Midbrain (tissue), 1 donor: ENCODE measurements at places on chromosomes 6 and 20.

DNA sequence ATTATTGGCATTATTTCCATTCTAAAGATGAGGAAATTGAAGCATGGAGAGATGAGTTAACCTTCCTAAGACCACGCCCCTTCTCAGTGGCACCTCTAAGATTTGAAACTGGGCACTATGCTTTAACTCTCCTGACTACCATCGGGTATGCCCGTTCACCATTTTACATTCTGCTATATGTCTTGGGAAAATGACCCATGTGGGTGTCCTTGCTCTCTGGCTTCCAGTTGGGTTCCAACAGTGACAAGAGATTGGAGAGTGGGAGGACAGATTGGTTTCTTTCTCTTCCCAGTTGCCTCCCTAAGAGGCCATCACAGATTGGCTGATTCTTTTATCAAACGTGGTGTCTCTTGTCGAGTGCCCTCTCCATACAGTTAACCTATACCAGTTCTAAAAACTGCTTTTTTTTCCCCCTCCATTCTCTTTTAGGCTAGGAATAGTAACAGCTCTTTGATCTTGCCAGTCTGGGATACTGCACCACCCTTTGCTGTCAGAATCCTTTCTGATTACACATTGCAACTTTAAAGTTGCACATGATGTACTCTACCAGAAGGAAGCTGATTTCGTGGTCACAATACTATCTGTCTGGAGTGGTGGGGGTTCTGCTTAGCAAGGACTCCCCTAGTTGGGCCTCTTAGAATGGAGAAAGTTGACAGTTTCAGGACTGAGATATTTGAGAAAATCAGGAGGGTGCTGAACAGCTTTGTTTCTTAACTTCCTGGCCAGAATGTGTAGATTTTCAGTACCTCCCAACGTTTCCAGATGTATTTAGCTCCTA lies 88.0 kb upstream of the ELOVL5 start:
- DNase-seq = no peak

GRCh38 chr6:111625461-111626391 lies 20.0 kb upstream of the TRAF3IP2 start:
- peak; percentile 72 for DNase-seq

DNA sequence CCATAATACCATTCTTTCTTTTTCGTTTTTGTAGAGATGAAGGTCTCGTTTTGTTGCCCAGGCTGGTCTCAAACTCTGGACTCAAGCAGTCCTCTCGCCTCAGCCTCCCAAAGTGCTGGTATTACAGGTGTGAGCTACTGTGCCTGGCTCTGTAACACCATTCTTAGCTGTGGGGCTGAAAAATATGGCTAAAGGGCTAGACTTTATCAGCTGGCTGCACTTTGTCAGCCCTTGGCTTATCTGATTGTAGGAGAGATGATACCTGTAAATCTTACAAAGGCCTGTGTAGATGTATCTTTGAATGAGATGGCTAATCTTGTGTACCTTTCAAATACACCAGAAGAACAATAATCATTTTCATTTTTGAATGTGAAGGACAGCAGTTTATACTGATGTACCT lies 55.2 kb downstream of the ZFAND3 start:
- DNase-seq = no peak

DNA sequence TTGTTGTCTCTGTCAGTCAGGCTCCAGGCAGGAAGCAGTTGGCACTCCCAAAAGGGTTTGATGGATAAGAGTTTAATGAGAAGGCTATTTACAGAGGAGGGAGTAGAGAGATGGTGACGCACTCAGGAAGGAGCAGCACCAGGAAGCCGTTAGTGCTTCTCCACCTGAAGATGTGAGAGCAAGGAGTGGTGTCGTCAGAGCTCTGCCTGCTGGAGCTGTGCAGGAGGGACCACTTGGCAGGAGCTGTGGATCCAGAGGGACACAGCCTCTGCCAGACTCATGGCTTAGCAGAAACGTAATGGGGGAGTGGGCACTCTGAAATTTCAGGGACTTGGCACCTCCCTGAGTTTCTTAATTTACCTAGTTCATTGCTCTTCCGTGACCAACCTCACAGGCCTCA lies 16.8 kb downstream of the DAAM2 start:
- DNase-seq = peak; percentile 25

GRCh38 chr20:21099751-21100577 lies 6.2 kb downstream of the LINC00237 start:
- DNase-seq = no peak

- no peak for DNase-seq
These were observed 77.4 kb downstream of the ANKRD6 start for GRCh38 chr6:89510393-89510792.

GRCh38 chr6:120363429-120363828 lies 970.9 kb downstream of the TBC1D32 start:
- no peak for DNase-seq

GRCh38 chr6:8383584-8383983 lies 51.8 kb downstream of the SLC35B3 start:
- DNase-seq = no peak

GRCh38 chr20:20173254-20173653 lies 120.9 kb downstream of the CFAP61 start:
- DNase-seq = no peak

DNA sequence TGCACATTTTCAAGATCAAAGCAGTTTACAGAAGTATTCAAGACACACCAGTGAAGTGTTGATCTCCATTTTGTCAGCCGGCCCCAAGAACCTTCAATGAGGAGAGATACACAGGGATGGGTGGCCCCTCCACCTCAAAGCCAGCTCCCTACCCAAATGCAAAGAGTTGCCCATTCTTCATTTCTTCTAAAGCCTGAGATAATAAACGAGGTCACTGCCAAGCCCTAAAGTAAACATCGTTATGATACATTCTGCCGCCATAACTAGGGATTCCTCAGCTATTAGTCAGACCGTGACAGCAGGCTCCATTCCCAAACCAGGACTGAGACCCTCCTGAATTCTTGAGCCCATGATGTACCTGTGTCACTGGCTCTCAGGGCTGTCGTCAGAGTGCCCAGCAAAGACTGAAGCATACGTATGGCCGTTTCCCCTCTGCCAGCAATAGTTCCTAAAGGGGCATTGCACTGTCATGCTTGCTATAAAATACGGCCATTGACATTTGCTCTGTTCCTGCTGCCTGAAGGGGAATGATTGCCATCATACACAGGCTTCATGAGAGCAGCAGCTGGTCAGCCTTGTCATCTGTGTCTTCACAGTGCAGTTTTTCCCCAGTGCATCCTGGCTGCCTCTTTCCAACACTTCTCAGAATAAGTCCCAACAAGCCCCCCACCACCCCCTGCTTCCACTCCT lies 41.7 kb downstream of the ISM1 start:
- DNase-seq = no peak

DNA sequence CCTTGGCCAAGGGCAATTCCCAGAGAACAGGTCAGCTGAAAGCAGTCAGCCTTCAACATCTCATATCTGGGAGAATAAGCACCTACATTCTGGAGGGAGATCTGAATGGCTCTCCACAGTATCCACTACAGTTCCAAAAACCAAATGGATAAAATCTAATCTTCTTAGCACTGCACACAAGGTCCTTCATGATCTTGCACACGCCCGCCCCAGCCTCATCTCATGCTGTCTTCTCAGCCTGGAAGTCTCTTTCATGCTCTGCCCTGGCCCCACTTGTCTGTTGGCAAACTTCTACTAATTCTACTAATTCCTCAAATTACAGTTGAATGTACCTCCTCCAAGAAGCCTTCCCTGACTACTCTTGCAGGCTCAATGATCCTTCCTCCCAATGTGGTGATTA lies 1.8 kb upstream of the TTBK1 start:
- no peak for DNase-seq

DNA sequence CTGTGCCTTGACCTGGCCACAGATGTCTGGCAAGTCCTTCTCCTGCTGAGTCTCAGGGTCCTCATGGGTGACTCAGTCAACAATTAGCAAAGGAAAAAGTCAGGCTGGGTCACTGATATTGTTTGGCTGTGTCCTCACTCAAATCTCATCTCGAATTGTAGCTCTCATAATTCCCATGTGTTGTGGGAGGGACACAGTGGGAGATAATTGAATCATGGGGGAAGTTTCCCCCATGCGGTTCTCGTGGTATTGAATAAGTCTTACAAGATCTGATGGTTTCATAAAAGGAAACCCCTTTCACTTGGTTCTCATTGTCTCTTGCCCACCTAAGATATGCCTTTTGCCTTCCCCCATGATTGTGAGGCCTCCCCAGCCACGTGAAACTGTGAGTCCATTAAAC lies 45.7 kb downstream of the PREX1 start:
- no peak for DNase-seq

DNA sequence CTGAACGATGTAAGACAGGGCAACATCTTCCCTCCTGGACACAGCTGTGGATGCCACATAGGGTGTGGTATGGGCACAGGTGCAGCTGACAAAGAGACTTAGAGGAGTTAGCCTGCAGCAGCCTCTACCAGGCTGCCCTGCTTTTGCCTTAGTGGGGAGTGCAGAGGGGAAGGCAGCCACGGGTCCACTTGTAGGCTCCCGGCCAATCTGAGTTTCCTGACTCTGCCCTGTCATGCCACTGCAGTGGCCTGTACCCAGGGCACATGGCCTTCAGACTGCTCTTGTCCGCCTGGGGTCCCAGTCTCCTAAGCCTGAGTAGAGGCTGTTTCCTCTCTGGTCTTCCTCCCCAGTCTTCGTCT lies 17.1 kb upstream of the CST9L start:
- DNase-seq = no peak

- DNase-seq = no peak
These were observed 1131.3 kb upstream of the MAP3K7 start for GRCh38 chr6:91718198-91718597.

DNA sequence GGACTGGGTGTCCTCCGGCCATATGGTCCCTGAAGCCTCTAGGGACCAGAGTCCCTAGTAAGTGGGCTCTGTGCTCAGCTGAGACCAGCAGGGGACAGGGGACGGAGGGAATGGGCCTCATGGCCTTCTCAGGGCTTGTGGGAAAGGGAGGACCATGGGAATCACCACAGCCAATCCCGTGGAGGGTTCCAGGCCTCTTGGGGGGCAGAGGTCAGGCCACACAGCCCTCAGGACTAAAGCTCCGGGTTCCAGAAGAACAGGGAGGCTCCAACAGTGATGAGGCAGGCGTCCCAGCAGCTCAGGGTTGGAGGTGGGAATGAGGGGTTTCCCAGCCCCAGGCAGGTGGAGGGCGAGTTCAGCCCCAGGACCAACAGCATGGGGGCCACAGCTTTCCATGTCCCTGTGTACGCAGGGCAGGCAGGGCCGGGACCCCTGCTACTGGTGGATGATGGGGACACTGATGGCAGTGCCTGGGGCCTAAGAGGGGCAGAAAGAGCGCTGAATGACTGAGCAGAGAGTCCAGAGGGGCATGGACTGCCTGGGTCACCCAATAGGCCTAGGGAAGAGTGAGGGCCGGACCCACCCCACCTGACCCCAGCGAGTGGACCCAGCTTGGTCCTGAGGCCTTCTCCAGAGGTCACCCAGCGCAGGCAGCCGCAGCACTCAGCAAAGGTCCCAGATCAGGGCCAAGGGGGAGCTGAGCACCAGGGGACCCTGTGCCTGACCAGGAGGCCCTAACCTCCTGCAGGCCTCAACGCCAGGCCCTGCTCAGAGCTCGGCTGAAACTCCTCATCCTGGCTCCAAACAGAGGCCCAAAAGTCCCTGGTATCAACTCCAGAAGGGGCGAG lies 8.8 kb downstream of the MYL9 start:
- no peak for DNase-seq

GRCh38 chr20:23658989-23659609 lies 21.3 kb upstream of the CST3 start:
- no peak for DNase-seq

GRCh38 chr6:34056305-34057108 lies 89.4 kb downstream of the GRM4 start:
- no peak for DNase-seq

DNA sequence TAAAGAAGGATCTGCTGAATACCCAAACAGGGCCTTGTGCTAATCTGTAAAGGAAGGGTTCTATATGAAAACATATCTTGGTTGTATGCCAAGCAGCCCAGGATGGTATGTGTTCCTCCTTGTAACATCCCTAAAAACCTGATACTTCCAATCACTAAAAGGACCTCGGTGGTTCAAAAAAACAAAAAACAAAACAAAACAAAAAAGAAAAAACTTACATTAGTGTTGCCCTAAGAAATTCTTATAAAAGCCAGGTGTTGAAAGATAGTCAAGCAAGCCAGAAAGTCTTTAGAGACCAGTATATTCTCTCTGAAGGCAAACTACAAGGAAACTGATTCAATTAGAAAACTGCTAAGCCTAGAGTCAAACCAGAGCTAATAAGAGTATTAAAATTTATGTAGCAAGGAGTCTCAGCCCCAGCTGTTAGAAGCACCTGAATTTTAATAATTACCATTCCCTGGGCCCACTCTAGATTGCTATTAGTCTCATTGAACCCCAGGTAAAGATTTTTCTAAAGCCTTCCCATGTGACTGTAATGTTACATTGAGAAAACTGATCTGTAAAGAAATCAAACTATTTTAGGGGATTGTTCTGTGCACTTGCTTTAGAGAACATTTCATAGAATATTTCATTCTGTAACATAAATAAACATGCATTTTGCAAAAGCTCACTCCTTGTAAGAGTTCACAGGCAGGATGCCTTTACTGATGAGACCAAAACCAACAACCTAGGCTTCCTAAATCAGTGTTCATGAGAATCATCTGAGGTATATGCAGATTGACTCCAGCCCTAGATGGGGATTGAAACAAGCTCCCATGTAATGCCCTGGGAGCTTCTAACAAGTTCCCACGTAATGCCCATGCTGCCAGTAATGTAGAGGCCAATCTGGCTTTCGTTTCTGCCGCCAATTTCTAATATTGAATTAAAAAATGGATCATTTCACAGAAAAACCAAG lies 95.2 kb upstream of the BTN3A2 start:
- DNase-seq = no peak

DNA sequence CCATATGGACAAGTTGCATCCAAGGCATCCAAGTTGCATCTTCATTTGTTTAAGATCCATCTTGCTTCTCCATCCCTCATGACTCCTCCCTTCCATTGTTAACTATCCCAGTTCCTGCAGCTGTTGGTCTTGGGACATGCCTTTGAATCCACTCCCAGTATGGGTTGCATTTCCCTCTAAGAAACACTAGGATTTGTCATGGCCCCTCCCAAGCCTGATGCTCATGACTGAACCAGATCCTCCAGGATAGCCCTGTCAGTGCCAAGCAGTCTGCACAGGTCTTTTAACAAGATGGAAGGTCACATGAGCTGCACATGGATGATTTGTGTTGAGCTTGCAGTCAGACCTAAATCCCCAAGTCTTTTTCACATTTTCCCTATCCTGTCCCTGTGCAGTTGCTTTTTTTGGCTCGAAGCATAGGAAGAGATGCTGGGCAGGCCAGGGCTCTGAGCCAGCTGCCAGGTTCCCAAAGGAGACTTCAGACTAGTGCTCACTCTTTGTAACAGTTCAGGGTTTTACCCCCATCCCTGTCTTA lies 4.2 kb downstream of the PPP2R5D start:
- no peak for DNase-seq

DNA sequence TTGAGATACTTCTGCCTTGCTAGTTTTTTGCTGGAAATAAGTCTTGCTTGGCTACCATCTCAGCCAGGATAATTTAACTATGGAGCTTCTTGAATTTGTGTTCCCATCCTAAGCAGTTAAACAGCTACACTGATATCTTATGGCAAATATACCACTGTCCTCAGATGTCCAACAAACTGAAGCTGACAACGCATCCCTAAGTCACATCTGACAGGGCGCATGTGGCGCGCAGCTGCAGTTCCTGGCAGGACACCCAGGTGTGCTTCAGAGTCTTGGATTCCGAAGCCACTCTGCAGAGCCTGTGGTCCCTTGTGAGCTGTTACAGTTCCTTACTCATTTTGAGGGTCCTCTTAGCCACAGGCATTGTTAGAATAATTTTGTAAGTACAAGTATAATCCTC lies 127.9 kb downstream of the WDR27 start:
- no peak for DNase-seq
